Breast epithelium (tissue), 4 donors: ENCODE measurements at places on chromosomes 12 and 14. TPM values are rescaled to one million over a fixed set of nuclear protein-coding genes. Genes with fewer than 3 reads are reported as not detected.

DNA sequence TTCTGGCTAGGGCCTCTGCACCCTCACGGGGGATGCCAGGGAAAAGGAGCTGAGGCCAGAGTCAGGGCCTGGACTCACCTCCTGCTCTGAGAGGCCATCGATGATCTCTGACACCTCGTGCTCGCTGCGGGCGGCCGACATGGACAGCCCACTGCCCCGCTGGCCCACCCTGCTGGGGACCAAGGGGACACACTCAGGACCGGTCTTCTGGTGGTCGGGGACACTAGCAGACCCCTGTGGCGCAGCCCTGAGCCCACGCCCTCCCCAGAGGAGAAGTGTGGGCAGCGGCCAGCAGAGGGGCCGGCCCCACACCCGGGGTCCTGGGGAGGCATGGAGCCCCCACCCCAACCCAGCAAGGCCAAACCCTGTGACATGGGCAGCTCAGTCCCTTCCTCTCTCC is 134.6 kb downstream of the RFLNA start:
- DNase-seq: no peak

GRCh38 chr12:77070800-77071449 is 5.6 kb upstream of the E2F7 start:
- DNase-seq: no peak

- no peak for DNase-seq
These were observed 15.3 kb upstream of the ANKRD33 start for GRCh38 chr12:51872689-51872981.

The YY1 gene
- 61.2 TPM for total RNA-seq

The OR4K14 gene
- not detected for total RNA-seq

DNA sequence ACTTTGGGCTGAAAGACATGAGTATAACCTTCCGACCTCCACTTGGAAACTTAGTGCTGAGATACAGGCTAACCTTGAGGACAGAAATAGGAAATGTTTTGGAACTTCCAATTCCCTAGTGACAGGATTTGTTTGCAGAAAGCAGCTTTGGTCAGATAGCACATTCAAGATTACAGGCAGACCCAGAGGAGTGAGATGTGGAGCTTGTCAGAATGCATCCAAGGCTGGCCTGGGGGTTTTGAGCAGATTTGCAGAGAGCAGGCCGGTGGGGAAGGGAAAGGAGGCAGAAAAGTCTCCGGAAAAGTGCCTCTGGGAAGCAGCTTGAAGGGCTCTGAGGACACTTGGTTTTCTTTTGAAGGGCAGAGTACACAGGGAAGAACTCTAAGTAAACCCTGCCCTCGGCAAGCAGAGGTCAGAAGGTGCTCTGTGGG is 180.3 kb downstream of the ETV6 start:
- DNase-seq: no peak

The PAPLN gene
- 29.9 TPM for total RNA-seq

The ST8SIA1 gene
- 10.4 TPM for total RNA-seq

GRCh38 chr12:15520083-15520482 is 197.8 kb downstream of the PTPRO start:
- no peak for DNase-seq

The SLC17A8 gene
- total RNA-seq: not detected

The OAS1 gene
- 21.4 TPM for total RNA-seq

The ETV6 gene
- total RNA-seq: 17.8 TPM

DNA sequence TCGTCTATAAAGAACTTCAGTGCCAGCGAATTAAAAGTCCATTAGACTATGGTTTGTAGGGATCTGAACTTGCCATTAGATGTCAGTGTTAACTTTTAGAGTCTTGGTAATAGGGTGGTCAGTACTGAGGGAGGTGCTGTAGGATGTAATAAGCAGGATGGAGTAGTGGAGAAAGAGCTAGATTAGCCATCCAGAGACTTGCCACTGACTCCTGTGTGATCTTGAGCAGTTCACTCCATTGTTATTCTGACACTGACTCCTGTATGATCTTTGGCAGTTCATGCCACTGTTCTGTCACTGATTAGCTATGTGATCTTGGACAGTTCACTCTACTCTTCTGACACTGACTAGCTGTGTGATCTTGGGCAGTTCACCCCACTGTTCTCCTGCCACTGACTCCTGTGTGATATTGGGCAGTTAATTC is 133.6 kb downstream of the TTLL5 start:
- DNase-seq: no peak

The RNASE3 gene
- not detected for total RNA-seq

DNA sequence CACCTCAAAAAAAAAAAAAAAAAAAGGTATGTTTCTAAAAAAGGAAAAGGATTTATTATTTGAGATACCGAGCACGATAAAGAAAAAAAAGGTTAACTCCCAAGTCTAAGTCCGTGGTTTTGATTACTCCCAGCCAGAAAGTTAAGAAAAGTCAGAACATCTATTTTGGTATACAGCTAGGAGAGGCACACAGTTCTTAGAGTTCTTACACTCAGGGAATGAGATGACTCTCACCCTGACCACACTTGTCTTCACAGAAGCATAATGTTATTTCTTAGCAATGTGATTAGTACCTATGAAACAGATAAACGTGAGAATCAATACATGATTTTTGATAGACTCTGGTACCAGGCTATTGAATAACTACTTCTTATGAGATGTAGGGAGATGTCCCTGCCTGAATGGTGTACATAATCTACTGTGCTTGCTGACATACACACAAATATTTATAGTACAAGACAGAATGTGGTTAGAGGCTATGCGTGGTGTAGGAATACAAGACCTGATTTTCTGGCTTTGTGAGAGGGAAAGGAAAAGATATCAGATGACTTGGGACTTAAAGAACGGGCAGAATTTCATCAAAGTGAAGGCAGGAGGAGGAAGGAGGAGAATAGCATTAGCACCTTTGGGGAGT is 31.6 kb downstream of the LIMA1 start:
- no peak for DNase-seq

The RTN1 gene
- 44.5 TPM for total RNA-seq

DNA sequence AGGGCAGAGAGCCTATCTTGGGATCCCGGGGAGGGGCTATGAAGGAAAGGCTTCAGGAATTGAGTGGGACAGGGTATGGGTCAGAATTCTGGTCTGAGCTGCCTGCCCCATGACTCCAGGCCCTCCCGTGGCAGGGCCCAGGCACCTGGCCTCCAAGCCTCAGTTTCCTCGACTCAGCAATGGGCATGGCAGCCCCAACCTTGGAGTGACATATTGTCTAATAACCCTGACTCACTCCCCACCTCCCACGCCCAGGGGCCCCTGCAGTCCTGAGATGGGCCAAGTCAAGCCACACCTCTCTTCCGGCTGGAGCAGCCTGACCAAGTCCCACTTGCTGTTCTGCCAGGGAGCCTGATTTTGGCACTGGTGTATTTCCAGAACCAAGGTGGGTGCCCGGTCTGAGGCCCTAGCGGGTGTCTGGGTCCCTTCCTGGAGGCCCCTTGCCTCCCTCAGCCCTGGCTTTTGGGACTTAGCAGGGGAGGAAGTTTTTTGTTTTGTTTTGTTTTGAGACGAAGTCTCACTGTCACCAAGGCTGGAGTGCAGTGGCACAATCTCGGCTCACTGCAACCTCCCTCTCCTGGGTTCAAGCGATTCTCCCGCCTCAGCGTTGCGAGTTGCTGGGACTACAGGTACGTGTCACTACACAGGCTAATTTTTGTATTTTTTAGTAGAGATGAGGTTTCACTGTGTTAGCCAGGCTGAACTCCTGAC is 40.3 kb upstream of the RCOR1 start:
- DNase-seq: no peak

- DNase-seq: peak; percentile 57
These were observed at the start of gene KCNMB4 for GRCh38 chr12:70365648-70366518. Gene KCNMB4 (plus strand): TSS chr12:70366290. CDS start chr12:70366735, 445 bp downstream.

The RABGGTA gene
- 24.8 TPM for total RNA-seq

The KLRC3 gene
- total RNA-seq: not detected

- no peak for DNase-seq
These were observed 28.0 kb upstream of the PLEKHG6 start for GRCh38 chr12:6282453-6282840.

- DNase-seq: no peak
These were observed 74.9 kb upstream of the ATP2B1 start for GRCh38 chr12:89783359-89784060.

DNA sequence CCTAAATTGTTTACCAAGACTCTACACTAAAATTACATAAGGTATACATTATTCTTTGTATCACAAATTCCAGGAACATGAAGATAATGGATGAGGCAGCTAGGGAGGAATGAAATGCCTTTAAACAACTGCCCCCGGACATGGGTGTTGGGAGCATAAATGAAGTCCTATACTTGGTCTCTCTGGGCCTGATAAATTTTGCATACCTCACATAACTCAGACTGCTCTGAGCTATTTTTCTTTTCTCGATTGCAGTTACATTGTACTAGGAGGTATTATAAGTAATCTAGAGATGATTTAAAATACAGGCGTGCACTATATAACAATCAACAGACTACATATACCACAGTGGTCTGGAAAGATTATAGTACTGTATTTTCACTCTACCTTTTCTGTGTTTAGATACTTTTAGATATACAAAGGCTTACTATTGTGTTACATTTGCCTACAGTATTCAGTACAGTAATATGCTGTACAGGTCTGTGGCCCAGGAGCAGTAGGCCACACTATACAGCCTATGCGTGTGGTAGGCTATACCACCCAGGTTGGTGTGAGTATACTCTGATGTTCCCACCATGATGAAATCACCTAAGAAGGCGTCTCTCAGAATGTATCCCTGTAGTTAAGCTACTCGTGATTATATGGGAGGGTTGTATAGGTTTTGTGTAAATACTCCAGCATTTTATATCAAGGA is 14.3 kb downstream of the FNTB start:
- DNase-seq: no peak

DNA sequence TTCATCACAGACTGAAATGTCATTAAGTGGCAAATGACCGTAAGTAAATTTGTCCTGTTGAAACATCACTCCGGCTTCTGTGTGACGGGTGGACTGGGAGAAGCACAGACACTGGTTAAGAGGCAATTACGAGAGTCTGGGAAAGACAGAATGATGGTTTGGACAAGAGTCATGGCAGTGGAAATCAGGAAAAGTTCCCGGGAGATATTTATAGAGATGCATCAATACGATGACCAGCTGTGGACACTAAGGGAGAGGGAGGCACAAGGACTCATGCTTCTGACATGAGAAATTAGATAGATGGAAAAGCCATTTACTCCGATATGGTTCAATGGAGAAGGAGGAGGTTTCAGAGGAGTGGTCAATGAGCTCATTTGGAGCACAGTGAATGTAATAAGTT is 27.3 kb downstream of the CKAP4 start:
- no peak for DNase-seq

- no peak for DNase-seq
These were observed 122.9 kb upstream of the TMEM132D start for GRCh38 chr12:130026608-130027176.

GRCh38 chr12:127280393-127281275 is 986.3 kb upstream of the TMEM132C start:
- no peak for DNase-seq

The ERP27 gene
- 8.5 TPM for total RNA-seq

DNA sequence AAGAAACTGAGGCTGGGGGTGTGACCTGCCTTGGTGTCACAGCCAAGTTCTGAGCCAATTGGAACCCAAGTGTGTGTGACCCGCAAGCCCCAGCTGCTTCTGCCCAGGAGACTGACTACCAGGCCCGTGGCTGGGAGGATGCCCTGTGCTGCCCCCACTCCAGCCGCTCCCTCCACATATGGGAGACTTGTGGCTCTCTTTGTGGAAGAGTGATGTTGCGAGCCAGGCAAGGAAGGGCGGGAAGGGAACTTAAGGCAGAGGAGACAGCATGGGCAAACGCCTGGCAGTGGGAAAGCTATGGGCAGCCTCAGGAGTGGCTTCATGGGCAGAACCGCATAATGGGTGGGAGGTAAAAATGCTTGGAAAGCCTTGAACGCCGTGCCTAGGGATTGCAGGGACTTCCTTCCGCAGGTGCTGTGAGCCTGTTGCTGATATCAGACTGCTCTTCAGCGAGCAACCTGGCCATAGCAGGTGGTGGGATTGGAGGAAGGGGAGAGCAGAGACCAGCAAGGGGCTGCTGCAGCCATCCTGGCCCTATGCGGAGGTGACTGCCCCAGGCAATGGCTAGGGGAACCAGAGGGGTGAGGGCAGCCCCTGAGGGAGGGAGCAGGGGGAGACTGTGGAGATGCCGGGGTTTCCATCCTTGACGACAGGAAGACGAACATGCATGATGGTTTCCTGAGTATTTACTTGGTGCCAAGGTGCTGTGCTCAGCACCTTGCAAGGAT is 115.7 kb downstream of the LGMN start:
- DNase-seq: no peak

GRCh38 chr14:49944501-49944900 is 51.6 kb downstream of the ARF6 start:
- no peak for DNase-seq

DNA sequence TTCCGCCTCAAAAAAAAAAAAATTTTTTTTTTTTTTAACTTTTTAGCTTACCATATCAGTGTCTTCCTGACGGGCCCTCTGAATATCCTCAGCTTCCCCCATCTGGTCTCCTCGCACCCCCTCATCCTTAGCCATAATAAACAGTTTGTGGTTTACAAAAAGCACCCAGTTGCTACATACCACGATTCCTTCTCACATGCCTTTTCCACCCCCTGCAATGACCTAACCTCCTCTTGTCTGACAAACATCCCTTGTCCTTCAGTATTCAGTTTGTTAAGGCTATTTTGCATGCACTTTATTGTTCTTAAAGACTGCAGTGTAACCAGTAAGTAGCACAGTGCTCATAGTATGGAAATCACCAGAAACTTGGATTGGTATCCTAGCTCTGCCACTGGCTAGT is 88.5 kb downstream of the PPM1H start:
- no peak for DNase-seq
